GOT3 (cell line): ENCODE measurements at places on chromosomes 6 and 20.

DNA sequence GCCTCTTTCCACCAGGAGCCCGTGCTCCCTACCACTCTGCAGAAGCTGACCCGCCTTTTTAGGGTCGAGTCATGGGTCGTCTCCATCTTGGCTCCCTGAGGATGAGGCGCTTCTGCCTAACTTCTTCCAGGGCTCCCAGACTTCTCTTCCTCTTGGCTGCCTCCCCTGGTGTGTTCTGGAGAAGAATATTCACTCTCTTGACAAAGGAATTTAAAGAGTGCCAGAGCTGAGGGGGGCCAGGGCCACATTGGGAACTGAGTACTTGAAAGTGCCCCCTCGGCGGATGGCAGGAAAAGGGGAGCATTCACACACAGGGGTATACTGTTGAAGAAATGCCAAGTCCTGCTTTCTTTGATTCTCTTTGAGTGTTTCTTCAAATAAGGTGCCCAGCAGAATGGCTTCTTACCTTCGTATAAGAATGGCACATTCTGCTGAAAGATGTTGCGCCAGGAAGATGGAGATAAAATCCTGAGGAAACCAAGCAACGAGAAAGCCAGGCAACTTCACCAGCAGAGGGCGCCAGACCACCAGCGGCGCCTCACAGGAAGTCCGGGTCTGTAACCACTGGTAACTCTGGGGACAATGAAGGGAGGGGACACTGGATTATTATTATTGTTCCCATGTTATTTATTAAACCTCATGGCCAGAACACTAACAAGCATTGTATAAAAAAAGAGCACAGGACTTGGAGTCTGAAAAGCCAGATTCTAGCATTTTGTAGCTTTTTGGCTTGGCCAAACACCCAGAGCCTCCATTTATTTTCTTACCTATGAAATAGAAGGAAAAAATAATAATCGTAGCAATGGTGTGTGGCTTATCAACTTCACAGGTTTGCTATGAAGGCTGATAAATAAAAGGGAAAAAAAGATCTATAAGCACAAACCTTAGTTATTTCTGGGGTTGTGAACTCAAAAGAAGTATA is 176.7 kb downstream of the HACE1 start:
- DNase-seq = no peak

- DNase-seq = no peak
Observed at GRCh38 chr6:119612176-119612891, 262.8 kb upstream of the MAN1A1 start.

GRCh38 chr6:69974193-69974592 is 107.8 kb downstream of the COL19A1 start:
- DNase-seq = no peak

DNA sequence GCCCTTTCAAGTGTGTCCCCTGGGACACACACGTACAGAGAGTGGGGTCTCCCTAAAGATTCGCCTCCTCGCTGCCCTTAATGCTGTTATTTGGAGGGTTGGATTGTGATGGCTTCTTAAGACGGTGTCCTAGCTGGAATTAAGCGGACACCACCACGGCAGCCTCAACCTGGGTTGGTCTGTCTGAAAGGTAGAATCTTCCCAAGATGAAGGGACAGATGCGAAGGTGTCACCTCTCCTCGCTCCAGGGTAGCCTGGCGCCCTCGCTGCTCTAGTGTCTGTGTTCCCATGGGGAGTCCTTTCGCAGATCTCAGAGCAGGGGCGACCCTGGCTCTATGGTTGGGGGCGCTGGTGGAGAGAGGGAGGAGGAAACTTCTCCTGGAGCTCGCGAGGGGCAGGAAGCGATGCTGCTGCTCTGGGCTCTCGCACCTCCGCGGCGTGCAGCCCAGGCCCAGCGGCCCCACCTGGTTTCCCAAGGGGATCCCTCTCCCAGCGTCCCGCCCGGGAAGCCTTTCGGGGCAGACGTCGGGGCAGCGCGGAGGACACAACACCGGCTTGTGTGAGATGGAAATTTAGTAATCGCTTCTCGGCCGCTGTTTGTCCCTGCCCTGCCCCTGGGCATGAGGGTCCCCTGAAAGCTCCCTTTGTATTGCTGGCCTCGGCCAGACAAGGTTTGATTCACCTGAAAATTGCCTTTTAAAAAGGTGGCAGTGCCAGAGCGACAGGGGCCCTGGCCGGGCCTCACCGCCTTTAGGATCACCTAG is 1.7 kb downstream of the RSPO3 start:
- DNase-seq = no peak

- DNase-seq = no peak
Observed at GRCh38 chr6:18087396-18088165, 34.9 kb downstream of the NHLRC1 start.

- DNase-seq = no peak
Observed at GRCh38 chr6:168877821-168878282, 375.8 kb downstream of the THBS2 start.

- DNase-seq = peak; percentile 3
Observed at GRCh38 chr6:45922728-45923351, 92.8 kb downstream of the CLIC5 start.

DNA sequence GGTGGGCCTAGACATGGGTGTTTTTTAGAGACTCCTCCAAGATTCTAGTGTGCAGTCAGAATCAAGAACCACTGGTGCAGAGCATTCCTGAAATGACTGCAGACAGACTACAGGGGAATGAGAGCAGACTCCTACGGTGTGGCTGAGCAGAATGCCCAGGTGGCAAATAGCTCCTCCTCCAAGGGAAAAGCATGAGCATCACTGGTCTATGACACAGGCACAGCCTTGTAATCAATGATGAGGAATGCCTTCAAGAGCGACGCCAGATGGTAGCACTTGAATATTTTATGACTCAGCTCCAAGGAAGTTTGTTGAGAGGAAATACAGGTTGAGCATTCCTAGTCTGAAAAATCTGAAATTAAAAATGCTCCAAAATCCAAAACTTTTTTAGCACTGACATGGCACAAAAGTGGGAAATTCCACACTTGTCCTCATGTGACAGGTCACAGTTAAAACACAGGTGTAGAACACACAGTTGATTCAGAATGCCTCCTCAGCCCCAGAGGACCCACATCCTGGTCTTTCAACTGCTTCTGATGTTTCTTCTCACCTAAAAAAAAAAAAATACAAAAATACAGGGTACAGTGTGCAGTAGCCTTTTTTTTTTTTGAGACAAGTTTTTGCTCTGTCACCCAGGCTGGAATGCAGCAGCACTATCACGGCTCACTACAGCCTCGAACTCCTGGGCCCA is 10.6 kb upstream of the FAM8A1 start:
- DNase-seq = no peak

GRCh38 chr6:32551410-32551809 is 21.3 kb upstream of the HLA-DRB5 start:
- DNase-seq = no peak

GRCh38 chr6:40586369-40587201 is 579 bp downstream of the LRFN2 start:
- DNase-seq = no peak

GRCh38 chr6:43014434-43014909 is 423 bp downstream of the KLHDC3 start:
- DNase-seq = no peak

- no peak for DNase-seq
Observed at GRCh38 chr6:18245079-18245478, 19.3 kb downstream of the DEK start.

GRCh38 chr20:6784210-6784631 is 16.7 kb downstream of the BMP2 start:
- DNase-seq = no peak

GRCh38 chr6:99606656-99607415 is at the start of gene PRDM13:
Gene PRDM13 (plus strand): TSS chr6:99606833. CDS start chr6:99607035, 202 bp downstream.
- no peak for DNase-seq

- no peak for DNase-seq
Observed at GRCh38 chr20:12916699-12917098, 92.1 kb upstream of the SPTLC3 start.

- no peak for DNase-seq
Observed at GRCh38 chr20:13174402-13174801, 46.7 kb upstream of the ISM1 start.

DNA sequence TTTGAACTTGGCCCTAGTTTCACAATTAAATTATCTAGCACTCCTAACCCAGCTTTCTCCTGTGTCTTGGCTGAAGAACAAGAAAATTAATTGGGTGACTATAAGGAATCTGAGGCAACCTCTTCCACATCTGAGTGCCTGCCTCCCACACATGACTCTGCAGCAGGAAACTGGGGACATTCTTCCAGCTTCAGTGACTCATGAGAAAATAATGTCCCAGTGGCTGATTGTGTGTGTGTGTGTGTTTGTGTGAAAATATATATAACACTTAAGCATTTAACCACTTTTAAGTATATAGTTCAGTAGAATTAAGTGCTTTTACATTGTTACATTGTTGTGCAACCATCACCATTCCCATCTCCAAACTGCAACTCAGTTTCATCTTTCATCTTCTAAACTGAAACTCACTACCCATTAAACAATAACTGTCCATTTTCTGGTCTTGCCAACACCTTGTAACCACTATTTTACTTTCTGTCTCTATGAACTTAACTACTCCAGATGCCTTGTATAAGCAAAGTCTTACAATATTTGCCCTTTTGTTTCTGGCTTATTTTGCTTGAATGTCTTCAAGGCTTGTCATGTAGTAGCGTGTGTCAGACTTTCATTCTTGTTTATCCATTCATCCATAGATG is 8.7 kb downstream of the TRIM38 start:
- DNase-seq = no peak

DNA sequence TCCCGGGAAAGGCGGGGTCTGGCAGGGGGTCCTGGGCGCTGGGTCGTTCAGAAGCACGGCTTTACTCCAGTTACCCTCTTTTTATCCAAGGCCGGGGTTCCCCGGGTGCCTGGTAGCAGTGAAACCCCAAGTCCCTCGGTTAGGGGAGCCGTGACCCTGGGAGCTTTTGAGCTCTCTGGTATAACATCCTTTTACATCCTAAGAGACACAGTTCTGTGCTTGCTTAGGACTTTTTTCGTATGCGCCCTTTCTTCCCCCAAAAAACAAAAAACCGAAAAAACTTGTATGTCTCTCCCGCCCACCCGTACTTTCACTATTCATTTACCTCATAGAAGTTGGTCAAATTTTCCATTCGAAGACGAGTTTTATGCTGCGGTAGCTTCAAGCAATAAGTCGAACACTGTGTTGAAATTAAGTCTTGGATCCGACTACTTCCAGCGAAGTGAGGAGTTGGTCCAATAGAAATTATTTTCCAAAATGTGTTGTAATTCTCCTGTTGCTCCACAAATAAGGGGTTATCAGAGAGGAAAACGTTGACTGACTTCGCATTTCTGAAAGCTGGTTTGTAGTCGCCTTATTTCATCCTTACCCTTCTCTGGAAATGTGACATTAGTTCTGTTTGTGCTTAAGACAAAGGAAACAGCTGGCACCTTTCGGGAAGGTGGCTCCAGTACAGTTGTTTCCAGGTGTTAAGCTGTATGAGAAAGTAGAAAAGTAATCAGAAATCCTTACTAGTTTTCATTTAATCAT is 816 bp upstream of the MAN1A1 start:
- no peak for DNase-seq

GRCh38 chr6:56842686-56843475 is 112.0 kb upstream of the BEND6 start:
- DNase-seq = no peak

GRCh38 chr6:91606148-91606901 is 1019.5 kb upstream of the MAP3K7 start:
- DNase-seq = no peak

- DNase-seq = no peak
Observed at GRCh38 chr20:59123011-59123677, 40.5 kb upstream of the ZNF831 start.

DNA sequence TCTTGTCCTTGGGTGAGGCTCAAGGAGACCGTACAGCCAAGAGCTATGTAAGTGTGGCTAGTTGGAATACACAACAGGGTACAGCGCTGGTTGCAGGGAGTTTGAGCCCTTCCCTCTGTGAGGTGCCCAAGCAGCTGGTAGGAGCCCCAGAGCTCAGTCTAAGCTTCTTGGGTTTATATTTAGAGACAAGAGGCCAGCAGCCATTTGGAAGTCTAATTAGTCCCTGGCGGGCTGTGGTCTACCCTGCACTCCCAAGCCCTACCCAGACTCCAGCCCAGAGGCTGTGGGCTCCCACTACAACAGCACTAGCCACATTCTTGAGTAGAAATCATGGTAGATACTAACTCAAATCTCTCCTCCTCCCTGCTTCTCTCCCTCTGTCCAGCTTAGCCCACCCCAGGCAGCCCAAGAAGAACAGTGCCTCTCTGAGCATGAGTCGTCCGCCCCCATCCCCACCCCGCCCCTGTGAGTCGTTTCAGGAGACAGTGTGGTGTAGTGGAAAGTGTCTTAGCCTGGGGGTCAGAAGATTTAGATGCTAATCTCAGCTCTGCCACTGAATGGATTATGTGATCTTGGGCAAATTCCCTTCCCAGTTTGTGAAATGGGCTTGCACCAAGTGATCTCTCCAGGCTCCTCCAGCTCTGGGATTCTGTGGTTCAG is 37.8 kb downstream of the EIF2S2 start:
- DNase-seq = no peak

- no peak for DNase-seq
Observed at GRCh38 chr6:166470863-166471410, 88.2 kb upstream of the MPC1 start.

GRCh38 chr6:159680104-159680503 is 12.9 kb downstream of the SOD2 start:
- no peak for DNase-seq

DNA sequence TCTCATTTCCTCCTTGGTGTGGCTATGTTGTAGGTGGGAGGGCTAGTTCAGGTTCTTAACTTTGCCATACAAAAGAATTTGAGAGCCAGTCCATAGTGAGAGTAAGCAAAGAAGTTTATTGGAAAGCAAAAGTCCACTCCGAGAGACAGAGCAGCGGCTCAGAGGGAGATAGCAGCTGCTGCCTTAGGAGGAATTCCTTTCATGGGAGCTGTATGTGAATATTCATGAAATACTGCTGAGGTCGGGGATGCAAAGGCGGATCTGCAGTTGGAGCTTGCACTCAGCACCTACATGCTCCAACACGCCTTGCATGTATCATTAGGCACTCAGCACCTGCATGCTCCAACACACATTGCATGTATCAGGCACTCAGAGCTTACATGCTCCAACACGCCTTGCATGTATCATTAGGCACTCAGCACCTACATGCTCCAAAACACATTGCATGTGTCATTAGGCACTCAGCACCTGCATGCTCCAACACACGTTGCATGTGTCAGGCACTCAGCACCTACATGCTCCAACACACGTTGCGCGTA is 54.9 kb downstream of the CDH4 start:
- no peak for DNase-seq

- no peak for DNase-seq
Observed at GRCh38 chr20:62339647-62340062, 27.5 kb downstream of the LAMA5 start.

DNA sequence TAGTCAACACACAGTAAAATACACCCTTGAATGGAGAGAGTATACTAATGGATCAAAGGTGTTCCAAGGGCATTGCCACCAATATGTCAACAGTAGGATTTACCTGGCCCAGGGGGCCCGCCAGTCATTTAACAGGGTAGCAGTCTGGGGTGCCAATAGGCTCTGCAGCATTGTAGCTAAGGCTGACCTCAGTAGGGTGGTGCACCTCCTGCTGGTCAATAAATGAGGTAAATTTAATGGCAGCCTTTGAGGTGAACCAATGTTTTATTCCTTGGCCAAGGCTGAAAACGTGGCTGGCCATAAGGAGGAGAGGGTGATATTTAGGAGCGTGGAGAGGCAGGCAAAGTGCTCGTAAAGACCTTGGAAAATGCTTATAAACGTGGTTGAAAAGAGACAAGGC is 147.2 kb downstream of the RPS12 start:
- DNase-seq = no peak

GRCh38 chr20:63028461-63028921 is 21.7 kb upstream of the BHLHE23 start:
- DNase-seq = no peak

- DNase-seq = no peak
Observed at GRCh38 chr6:12504325-12504966, 212.1 kb upstream of the PHACTR1 start.
